ENCODE measurements at places on chromosomes 12 and 14. TPM values are rescaled to one million over a fixed set of nuclear protein-coding genes. Genes with fewer than 3 reads are reported as not detected.
A peak's percentile ranks its signal among the peaks of the same experiment; 100 is the strongest.

AKAP5 gene
- total RNA-seq, result 3.7 TPM

- no peak for DNase-seq
Measured at GRCh38 chr14:69519204-69520100, 34.9 kb downstream of the PLEKHD1 start.

HOXC11 gene
- total RNA-seq, result not detected

WIF1 gene
- total RNA-seq, result not detected

DNA sequence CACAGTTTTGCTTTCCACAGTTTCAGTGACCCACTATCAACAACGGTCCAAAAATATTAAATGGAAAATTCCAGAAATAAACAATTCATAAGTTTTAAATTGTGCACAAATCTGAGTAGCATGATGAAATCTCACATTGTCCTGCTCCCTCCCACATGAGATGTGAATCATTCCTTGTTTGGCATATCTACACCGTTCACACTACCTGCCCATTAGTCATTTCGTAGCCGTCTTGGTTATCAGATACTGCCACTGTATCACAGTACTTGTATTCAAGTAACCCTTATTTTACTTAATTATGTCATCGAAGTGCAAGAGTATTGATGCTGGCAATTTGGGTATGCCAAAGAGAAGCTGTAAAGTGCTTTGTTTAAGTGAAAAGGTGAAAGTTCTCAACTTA is 145.3 kb downstream of the SLC5A8 start:
- no peak for DNase-seq

C12orf50 gene
- 0.22 TPM for total RNA-seq

ANKRD33 gene
- total RNA-seq, result not detected

DNA sequence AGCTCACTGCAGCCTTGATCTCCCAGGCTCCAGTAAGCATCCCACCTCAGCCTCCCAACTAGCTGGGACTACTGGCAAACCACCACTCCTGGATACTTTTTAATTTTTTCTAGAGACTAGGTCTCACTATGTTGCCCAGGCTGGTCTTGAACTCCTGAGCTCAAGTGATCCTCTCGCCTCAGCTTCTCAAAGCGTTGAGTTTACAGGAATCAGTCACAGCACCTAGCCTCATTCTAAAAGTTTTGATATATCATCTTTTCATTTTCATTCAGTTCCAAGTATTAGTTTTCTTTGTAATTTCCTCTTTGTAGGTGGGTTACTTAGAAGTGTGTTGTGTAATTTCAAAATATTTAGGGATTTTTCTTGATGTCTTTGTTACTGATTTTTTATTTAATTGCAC is 9.6 kb downstream of the CBX5 start:
- no peak for DNase-seq

SELPLG gene
- total RNA-seq, result 32.3 TPM

- DNase-seq, result no peak
Measured at GRCh38 chr12:78793982-78794381, 70.6 kb upstream of the SYT1 start.

DNA sequence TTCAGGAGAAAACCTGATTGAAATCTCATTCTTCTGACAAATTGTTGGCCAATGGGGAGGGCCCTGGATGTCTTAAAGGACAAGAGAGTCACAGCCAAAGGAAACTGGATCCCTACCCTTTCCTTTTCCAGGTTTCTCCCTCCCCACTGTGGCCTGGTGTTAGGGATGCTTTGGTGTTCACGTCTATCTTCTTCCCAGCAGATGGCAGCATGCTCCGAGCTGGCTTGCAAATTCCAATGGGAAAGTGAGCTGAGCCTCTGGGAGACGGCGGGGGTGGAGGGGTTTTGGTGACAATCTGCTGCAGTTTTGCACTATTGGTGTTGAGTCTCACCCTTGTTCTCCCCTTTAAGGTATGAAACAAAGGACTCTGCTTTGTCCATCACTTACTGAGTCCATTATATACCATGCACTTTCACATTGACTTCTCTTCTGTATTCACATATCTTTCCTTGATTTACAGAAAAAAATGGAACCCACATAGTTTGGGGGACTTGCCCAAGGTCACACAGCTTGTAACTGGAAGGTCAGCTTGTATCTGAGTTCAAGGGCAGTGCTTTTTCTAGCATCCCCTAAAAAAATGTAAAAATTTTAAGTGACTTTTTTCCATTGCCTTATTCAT is 39.3 kb downstream of the CCDC177 start:
- no peak for DNase-seq

- DNase-seq, result no peak
Measured at GRCh38 chr12:94769047-94769420, 118.7 kb upstream of the TMCC3 start.

HPD gene
- not detected for total RNA-seq

GRCh38 chr14:51639668-51640316 is 11.9 kb upstream of the FRMD6 start:
- no peak for DNase-seq

- no peak for DNase-seq
Measured at GRCh38 chr14:100419856-100420255, 96.7 kb downstream of the SLC25A47 start.

- no peak for DNase-seq
Measured at GRCh38 chr12:12488296-12488695, 74.4 kb downstream of the DUSP16 start.

DNA sequence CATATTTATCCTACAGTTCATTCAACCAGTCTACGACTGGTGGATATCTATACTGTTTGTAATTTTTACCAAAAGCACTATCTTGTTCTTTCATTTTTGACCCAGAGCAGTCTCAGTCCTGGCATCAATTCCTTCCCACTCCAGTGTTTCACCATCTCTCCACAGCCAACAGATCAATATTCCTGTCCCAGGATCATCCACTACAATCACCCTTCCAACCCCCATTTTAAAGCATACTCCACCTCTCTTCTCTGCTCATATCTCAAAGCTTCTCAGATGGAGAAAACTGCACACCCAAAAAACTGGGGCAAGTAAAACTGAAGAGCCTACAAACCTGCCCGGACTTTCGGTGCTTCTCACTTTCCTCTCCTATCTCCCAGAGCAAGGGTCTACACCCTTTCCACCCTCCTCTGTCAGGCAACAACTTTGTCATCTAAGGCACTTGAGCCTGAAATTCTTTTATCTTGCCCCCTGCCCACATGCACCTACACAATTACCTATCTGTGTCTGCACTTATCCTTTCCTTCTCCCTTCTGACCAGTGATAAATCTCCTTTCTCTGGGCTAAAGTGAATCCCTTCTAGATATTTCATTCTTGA is 4.1 kb upstream of the PIP4K2C start:
- no peak for DNase-seq

C12orf54 gene
- total RNA-seq, result not detected

DNA sequence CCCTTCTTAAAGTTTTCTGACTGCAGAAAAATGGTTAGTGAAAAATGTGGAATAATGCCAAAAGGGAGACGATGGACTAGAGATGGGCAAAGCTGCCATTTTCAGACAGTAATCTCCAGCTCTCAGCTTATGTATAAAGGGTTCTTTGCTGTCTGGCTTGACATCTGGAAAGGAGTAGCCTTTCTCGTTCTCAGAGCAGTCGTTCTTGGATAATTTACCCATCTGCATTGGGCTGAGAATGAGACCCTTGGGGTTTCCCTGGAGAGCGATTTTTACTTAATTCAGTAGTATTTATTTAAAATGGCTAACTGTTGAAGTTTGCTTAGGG is 1.2 kb downstream of the NUDT4 start:
- no peak for DNase-seq

DNA sequence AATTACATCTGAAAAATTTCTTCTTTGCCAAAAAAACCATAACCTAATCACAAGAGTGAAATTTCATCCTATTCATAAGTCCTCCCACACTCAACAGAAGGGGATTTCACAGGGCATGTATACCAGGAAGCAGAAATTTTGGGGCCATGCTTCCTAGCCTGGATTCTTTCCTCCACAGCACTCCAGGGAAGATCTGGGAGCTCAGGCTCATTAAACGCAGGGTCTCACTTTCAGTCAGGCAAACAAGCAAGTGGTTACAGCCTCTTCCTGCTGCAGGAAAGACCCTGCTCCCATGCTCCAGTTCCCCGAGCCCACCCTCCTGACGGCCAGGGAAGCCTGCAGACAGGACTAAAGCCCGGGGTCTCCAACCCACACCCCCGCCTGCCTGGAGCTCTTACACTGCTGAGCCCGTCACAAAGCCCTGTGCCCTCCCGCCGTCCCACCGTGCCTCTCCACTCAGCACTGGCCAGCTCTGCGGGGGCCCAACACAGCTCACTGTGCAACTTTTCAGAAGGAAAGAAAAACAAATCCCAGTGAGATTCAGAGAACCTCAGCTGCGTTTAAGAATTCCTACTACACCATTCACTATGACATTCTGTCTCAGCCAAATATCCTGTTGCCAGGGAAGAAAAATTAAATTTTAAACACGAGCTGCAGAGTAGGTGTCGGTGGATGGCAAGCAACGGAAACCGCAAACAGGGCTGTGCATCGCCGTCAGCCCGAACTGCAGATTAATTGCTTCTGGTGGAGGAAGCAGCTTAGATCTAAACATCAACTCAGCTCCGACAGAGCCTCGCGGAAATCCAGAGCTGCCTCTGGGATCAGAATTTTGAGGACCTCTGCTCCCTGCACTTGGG is 106.7 kb upstream of the SFSWAP start:
- DNase-seq, result peak; percentile 55
